ENCODE measurements at places on chromosomes 12 and 14. TPM values are rescaled to one million over a fixed set of nuclear protein-coding genes. Genes with fewer than 3 reads are reported as not detected.

GRCh38 chr14:50475460-50475859, 56.9 kb downstream of the MAP4K5 start:
- H3K4me3 ChIP-seq, result no peak overlapping the region
- no peaks in the 10 kb centered on the region for H3K27me3 ChIP-seq

- peaks cover 18% of the 10 kb centered on the region for H3K36me3 ChIP-seq
- H3K4me3 ChIP-seq, result no peak overlapping the region
- no peaks in the 10 kb centered on the region for H3K4me1 ChIP-seq
- H3K27me3 ChIP-seq, result no peaks in the 10 kb centered on the region
Measured at GRCh38 chr12:38689704-38690103, 215.7 kb downstream of the CPNE8 start.

- H3K27me3 ChIP-seq, result peaks cover 6% of the 10 kb centered on the region
- DNase-seq, result no peak
- H3K27ac ChIP-seq, result no peak overlapping the region
Measured at GRCh38 chr12:52631264-52631663, 12.9 kb upstream of the KRT73 start.

DNA sequence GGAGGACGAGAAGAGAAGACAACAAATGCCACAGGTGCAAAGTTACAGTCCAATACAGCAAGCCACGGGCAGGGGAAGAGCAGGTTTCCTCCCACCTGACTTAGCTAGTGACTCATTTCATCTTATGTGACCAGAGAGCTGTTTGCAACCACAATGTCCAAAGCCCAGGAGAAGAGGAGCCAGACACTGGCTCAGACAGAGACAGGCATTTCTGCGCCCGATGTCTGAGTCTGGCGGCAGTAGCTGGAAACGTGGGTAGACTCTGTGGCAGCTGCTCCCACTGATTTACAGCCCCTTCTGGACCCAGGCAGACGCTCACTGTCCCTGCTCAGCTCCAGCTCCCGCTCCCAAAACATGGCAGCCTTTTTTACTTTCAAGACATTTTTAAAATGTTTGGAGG, 60.0 kb downstream of the CHGA start:
- peaks cover 27% of the 10 kb centered on the region for H3K4me1 ChIP-seq
- no peak overlapping the region for H3K4me3 ChIP-seq
- no peaks in the 10 kb centered on the region for H3K27me3 ChIP-seq
- no peak for DNase-seq
- H3K36me3 ChIP-seq, result no peaks in the 10 kb centered on the region
- no peak overlapping the region for H3K27ac ChIP-seq

ESR2 gene
- total RNA-seq, result 1.3 TPM

SPIC gene
- total RNA-seq, result not detected

DDN gene
- total RNA-seq, result not detected
